ENCODE measurements at places on chromosomes 2 and 18.
A peak's percentile ranks its signal among the peaks of the same experiment; 100 is the strongest.

GRCh38 chr2:119580550-119581072 lies 36.4 kb downstream of the CFAP221 start:
- DNase-seq: no peak

GRCh38 chr2:177747384-177747783 lies 325.2 kb downstream of the PDE11A start:
- DNase-seq: no peak

GRCh38 chr18:47403949-47404348 lies 152.5 kb upstream of the SKOR2 start:
- DNase-seq: no peak

DNA sequence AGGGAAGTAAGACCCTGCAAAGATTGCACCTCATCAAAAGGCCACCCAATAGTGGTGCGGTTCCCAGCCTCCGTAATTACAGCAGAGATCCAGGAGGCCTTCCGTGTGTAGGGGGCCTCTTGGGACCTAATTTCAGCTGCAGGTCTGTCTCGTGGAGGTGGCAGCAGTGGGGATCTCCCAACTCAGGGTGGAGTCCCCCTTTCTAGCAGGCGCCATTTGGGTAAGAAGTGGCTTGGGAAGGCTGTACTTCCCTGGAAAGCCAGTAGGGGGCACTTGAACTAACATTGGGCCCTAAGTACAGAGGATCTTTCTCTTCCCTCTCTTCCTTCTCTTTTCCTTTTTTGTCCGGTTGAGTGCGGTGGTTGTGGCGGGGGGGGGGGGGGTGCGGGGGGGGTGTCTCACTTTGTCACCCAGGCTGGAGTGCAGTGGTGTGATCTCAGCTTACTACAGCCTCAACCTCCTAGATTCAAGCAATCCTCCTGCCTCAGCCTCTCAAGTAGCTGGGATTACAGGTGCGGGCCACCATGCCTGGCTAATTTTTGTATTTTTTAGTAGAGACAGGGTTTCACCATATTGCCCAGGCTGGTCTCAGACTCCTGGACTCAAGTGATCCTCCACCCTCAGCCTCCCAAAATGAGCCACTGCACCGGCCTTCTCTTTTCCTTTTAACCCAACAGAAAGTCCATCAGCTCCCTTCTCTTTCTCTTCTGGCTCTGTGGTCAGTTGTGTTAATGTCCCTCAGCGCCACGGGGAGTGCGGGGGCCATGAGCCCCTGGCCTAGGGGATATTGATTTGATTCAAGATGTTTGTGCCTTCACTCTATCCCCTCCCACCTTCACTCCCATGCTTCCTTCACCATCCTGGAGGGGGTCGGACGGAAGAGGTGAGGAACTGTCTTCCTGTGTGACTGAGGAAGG lies 32.0 kb downstream of the CENPO start:
- no peak for DNase-seq

DNA sequence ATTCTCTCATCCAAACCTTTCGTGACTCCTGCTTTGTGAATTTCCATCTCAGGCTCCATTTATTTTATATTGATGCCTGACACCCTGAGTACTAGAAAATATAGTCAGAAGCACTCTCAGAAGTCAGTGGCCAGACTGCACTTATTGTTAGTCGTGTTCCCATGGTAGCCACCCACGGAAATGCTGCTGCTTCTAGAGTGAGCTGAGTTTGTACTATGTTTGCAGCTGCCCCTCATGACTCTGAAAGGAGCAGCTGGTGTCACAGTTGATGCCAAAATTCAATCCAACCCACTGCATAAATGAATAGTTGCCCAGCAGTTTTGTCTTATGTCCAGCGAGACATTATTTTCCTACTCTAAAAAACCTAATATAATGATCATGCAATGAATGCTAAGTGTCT lies 265.2 kb upstream of the SPHKAP start:
- no peak for DNase-seq

DNA sequence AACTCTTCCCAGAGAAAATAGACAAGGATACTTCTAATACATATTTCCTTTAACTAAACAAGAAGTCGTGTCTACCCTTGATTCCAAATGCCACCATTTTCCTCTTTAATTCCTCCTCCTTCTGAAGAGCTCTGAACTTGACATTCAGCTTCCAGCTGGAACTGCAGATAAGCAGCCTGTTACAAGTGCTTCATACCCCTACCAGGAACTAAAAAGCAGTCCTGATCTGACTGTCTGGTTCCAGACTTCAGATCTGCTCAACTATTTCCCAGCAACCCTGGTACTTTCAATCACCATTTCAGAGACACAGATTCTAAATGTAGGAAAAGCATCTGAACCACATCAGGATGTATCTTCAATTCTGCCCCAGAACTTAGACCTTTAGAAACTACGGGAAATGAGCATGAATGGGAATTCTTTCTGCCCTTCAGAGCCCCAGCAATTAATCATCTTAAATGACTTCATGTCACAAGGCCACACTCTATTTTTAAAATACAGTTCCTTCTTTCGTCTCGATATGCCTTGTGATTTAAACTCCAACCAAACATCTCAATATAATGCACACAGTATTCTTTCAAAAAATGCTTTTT lies 159.5 kb downstream of the L3MBTL4 start:
- no peak for DNase-seq

GRCh38 chr2:17748745-17749144 lies 4.9 kb downstream of the SMC6 start:
- DNase-seq: no peak

GRCh38 chr2:74564222-74564621 lies 9.7 kb downstream of the DOK1 start:
- no peak for DNase-seq

DNA sequence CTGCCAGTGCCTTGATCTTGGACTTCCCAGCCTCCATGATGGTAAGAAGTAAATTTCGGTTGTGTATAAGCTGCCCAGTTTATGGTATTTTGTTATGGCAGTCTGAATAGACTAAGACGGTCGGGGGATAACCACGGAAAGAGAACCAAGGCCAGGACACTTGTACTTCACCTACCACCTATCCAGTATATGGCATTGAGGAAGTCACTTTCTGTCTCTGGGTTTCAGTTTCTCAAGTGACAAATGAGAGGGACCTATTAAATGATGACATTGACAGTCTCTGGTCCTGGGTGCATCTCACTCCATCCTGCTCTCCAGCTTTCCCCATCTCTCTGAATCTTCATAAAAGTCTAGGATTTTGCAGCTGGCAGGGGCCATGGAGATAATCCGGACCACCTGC lies 183.8 kb upstream of the MSH6 start:
- DNase-seq: no peak

GRCh38 chr18:53698907-53699306 lies 525.6 kb downstream of the MBD2 start:
- no peak for DNase-seq

DNA sequence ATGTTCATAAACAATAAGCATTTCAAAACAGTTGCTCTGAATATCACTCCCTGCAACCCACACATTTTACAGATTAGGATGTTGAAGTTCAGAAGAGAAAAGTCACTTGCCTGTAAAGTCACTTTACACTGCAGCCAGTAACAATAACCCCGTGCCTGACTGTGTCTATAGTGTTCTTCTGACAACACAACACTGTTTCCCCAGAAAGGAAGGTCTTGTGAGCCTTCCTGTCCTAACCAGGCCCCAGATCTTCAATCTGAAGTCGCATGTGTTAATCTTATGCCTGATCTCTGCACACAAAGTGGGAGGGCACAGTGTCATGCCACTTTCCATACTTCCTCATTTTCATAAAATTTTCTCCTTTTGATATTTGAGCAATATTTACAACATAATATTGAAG lies 120.2 kb downstream of the FEZ2 start:
- DNase-seq: no peak

DNA sequence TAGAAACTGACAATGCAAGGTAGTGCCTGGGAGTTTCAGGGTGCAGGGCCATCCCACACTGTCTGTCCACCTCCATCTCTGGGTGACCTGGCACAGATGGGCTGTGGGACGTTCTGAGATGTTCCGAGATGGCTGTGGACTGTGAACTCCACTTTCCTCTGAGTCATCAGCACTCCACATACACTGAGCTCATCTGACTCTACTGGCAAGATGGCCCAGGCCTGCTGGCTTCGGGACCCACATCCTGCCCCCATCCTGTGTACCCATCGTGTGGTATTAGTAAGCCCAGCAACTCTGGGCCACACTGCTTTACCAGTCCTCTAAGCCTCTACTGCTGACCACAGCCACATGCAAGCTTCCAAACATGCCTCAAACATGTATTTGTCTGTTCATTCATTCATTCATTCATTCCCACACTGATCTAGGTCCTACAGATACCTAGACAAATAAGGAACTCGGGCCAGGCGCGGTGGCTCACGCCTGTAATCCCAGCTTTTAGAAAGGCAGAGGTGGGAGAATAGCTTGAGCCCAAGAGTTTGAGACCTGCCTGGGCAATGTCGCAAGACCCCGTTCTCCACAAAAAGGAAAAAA lies 124.8 kb upstream of the CXCR4 start:
- DNase-seq: no peak

GRCh38 chr2:24262421-24262970 lies 87.6 kb downstream of the FAM228A start:
- no peak for DNase-seq

DNA sequence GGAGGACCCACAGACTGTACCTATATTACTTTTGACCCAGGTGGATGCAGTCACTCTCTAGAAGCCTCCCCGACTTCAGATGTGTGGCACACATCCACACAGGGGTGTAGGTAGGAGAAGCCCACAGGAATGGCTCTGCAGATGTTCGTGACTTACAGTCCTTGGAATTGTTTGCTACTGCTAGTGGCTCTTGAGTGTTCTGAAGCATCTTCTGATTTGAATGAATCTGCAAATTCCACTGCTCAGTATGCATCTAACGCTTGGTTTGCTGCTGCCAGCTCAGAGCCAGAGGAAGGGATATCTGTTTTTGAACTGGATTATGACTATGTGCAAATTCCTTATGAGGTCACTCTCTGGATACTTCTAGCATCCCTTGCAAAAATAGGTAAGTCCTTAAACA lies 605 bp downstream of the SLC9A4 start:
- no peak for DNase-seq

DNA sequence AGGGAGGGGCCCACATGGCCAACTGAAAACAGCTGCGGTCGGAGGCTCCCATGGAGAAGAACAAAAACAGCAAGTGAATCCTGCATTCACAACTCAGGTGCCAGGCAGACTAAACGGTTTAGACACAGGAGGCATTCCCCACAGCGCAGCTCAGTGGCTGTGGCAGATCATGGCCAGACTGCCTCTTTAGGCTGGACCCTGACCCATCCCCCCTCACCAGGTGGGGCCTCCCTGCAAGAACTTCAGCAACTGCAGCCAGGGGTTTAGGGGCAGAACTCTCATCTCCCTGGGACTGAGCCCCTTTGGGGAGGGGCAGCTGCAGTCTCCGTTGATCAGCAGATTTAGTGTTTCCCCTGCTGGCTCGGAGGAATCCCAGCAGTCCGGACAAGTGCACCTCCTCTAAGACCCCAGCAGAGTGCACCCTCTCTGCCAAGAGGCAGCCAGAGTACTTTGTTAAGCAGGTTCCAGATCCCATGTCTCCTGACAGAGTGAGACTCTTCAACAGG lies 346.7 kb downstream of the SS18 start:
- DNase-seq: no peak

DNA sequence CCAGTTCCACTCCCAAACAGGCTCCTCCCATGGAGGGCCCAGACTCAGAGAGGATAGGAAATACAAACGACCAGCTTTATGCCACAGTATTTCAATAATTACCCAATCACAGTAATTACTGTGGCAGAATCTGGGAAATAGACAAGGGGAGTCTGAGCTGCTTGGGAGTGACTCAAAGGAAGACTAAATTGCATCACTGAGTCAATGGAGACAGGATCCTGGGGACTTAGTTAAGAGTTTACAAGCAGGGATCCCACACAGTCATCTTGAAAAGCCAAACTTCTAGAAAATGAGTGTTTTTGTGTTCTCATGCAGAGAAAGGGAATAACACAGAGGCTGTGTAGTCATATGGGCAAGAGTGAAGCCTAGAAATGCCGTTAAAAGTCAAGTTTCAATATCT lies 1142.1 kb downstream of the CNTNAP5 start:
- no peak for DNase-seq

GRCh38 chr2:15177103-15177502 lies 384.0 kb downstream of the NBAS start:
- peak; percentile 31 for DNase-seq

DNA sequence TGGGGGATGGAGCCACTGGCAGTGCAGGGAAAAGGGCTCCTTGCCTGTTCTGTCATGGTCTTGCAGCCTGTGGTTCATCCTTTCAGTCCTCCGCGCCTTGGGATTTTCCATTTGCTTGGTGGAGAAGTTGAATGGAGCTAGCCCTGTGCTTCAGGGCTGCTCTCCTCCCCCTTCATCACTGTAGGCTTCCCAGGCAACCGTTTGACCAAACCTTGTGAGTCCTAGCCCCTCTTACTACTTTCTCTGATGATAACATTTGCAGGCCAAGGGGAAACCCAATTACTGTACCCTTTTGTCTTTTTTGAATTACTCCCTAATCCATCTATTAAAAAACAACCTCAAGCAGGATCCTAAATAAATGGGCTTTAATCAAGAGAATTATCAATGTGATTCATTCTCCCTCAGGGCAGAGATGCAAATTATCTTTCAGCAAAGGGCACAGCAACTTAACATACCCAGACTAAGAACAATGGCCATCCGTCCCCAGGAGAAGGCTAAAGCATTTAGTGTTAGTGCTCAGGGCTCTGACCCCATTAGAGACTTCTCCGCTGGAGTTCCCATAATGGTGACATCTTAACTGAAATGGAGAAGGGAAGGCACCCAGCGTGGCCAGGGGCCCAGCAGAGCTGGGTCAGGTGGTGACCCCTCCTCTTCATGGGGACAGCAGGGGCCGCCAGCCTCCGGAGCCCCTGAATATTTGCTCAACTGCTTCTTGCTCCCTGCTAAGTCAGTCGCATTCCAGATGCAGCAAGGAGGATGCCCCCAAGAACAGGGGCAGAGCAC lies 40.7 kb downstream of the RHOB start:
- DNase-seq: no peak

DNA sequence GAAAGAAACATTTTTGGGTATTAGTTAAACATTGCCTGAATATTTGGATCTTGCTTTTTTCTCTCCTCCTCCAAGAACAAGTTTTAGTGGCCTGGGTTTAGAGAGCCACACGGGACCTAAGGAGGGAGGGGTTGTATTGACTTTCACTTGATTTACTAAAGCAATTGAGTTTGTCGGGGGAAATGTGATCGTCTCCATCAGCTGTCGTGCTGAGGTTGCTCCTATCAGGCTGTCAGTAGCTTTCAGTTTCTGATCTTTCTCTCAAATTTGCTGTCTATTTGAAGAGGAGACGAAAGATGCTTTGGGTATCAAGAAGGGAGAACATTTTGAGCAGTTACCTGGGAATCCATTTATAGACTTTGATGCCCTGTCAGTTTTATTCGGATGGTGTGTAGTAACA lies 106.0 kb downstream of the SETBP1 start:
- no peak for DNase-seq

GRCh38 chr2:31877008-31877407 lies 133.8 kb downstream of the MEMO1 start:
- DNase-seq: no peak

GRCh38 chr2:112582314-112582746 lies 2.1 kb upstream of the CHCHD5 start:
- no peak for DNase-seq

All from stimulated activated CD4-positive, alpha-beta T cell treated with anti-CD3 and anti-CD28 coated beads, TNF-alpha, amount 100 ng/mL, for 1 hour (primary cell).